Glutamatergic neuron (in vitro differentiated cells): ENCODE measurements at places on chromosomes 5 and 9.

DNA sequence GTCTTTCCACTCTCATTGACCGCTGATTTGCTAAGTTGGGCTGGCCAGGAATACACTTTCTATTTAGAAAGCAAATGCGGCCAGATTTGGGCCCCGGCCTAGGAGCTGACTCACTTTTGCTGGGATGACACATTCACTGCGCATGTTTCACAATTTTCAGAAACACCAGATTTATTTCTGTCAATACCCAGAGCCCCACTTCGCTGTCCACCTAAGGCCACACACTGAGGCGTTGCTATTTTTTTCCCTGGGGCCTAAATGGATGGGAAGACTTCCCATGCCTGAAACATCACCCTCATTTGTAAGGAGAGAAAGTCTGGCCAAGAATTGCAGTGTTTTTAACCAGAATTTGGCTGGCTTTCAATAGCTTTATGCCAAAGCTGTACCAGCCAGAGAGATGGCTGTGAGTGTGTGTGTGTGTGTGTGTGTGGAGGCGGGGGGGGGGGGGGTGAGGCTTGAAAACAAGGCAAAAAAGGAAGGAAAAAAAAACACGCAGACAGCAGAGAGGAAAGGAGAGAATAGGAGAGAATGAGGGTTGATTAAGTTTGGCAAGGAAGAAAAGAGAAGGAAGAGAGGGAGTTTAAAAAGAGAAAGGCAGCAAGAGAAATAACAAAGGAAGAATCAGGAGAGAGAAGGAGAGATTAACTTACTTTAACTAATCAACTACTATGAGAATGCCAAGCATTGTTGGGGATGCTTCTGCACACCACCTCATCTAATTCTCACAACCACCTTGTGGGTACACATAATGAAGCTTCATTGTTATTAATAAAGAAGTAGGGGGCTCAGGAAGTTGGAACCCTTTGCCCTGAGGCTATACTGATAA is 261.4 kb upstream of the KLF4 start:
- DNase-seq = no peak
- no peaks in the 10 kb centered on the region for H3K36me3 ChIP-seq
- H3K4me1 ChIP-seq = no peaks in the 10 kb centered on the region
- no peak overlapping the region for H3K4me3 ChIP-seq
- no peaks in the 10 kb centered on the region for H3K27me3 ChIP-seq

- no peaks in the 10 kb centered on the region for H3K27me3 ChIP-seq
- peaks cover 9% of the 10 kb centered on the region for H3K4me1 ChIP-seq
- no peak overlapping the region for H3K4me3 ChIP-seq
- no peak overlapping the region for H3K27ac ChIP-seq
- DNase-seq = no peak
Observed at GRCh38 chr5:132020568-132021339, 9.3 kb upstream of the ACSL6 start.

DNA sequence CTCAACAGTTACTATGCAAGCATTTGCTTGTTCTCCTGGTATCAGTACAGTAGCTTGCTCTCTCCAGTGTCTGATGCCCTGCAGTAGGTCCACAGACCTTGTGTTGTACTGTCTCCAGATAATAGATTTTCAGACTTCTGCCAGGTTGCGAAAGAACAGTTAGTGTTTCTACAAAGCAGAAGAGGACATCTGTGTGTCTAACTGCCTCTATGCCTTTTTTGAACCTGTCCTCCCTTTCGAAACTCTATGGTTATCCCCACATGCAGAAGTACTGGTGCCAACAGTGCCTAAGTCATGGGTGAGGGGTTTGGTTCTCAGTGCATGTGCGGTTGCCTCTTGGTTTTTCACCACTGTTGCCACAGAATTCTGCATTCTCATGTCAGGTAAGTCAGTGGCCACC is 45.9 kb downstream of the KCNN2 start:
- H3K4me3 ChIP-seq = no peak overlapping the region
- H3K36me3 ChIP-seq = no peaks in the 10 kb centered on the region
- no peaks in the 10 kb centered on the region for H3K27me3 ChIP-seq
- no peak for DNase-seq

GRCh38 chr5:149069711-149070110 is 6.8 kb upstream of the SH3TC2 start:
- peaks cover 2% of the 10 kb centered on the region for H3K4me1 ChIP-seq
- no peak overlapping the region for H3K27ac ChIP-seq
- H3K27me3 ChIP-seq = no peaks in the 10 kb centered on the region
- DNase-seq = no peak

DNA sequence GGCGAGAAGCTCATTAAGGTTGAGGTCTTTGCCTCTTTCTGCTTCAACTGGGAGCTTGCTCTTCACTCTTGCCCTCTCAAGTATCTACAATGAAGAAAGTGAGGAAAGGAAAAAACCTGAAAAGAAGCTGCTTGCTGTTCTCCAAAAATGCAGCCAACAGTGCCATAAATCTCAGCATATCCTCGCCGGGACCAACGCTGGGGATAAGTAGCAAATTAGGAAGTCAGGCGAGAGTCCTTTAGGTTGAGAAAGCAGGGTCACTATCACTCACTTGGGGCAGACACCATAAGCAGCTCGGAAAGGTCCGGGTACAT is 399 bp downstream of the NUP155 start:
- peak overlapping the region; percentile 88 for H3K27ac ChIP-seq
- no peaks in the 10 kb centered on the region for H3K36me3 ChIP-seq
- H3K27me3 ChIP-seq = peaks cover 6% of the 10 kb centered on the region
- DNase-seq = no peak
- H3K4me1 ChIP-seq = peaks cover 10% of the 10 kb centered on the region

DNA sequence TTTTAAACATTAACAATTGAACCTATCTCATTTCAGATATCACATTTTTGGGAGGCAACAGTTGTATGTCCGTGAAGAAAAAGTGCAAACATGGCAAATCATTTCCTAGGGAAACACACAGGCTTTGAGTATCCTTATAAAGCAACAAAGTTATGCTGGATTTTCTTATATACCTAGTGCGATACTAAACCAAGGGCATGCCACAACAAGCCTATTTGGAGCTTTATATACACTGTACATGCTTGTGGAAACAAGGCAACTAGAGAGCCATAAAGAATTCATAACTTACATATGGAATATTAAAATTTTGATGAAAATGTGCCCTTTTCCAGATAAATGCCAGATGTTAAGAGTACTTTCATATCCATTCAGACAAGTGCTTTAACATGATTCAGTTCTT is 191.4 kb downstream of the DCP2 start:
- peaks cover 54% of the 10 kb centered on the region for H3K4me1 ChIP-seq
- H3K4me3 ChIP-seq = no peak overlapping the region
- no peak overlapping the region for H3K27ac ChIP-seq
- no peaks in the 10 kb centered on the region for H3K36me3 ChIP-seq
- H3K27me3 ChIP-seq = no peaks in the 10 kb centered on the region

GRCh38 chr5:87788416-87788815 is 375.7 kb upstream of the CCNH start:
- no peak for DNase-seq
- H3K27me3 ChIP-seq = peaks cover 3% of the 10 kb centered on the region
- no peaks in the 10 kb centered on the region for H3K36me3 ChIP-seq
- H3K4me1 ChIP-seq = peaks cover 8% of the 10 kb centered on the region
- no peak overlapping the region for H3K27ac ChIP-seq

DNA sequence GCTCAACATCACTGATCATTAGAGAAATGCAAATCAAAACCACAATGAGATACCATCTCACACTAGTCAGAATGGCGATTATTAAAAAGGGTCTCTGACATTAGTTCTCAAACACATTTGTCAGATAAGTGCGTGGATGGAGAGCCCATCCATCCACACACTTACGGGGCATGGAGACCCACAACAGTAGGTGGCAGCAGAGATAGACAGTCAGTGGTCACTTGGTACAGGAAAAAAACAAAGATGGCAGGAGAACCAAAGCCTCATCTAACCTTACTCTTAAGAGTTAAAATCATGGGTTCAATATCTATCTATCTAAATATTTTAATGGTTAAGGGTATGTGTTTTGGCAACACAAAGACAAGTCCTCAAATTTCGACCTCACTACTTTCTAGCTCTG is 1378.7 kb upstream of the C9orf72 start:
- no peak overlapping the region for H3K27ac ChIP-seq
- no peak overlapping the region for H3K4me3 ChIP-seq
- H3K27me3 ChIP-seq = peaks cover 2% of the 10 kb centered on the region
- peaks cover 2% of the 10 kb centered on the region for H3K4me1 ChIP-seq

DNA sequence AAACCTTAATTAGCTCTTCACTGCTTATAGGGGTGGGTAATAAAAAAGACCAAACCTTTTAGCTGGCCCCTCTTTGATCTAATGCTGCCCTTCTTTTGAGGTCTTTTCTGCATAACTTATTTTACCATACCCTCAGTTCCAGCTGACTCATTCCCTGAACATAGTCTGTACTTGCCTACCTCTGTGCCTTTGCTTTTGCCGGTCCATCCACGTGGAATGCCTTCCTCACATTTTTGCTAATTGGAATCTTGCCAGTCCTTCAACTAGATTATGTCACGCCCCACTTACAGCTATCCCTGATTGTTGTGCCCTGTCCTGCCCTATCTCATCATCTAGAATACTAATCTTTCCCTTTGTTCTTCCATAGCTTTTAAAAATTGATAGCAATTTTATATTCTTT is 44.2 kb downstream of the FAF2 start:
- H3K36me3 ChIP-seq = no peaks in the 10 kb centered on the region
- no peak overlapping the region for H3K27ac ChIP-seq
- no peaks in the 10 kb centered on the region for H3K4me1 ChIP-seq
- no peak for DNase-seq
- no peak overlapping the region for H3K4me3 ChIP-seq
- no peaks in the 10 kb centered on the region for H3K27me3 ChIP-seq
